Activated T-helper 2 cell treated with anti-CD3 and anti-CD28 coated beads, Interferon-gamma antibody, Interleukin-2, Interleukin-4, amounts not matched to agents 10 μg/mL and 5 μg/mL and 100 μg/mL, durations not matched to agents 14 hours and 24 hours and 36 hours (primary cell): ENCODE measurements at places on chromosomes 7 and 10.

DNA sequence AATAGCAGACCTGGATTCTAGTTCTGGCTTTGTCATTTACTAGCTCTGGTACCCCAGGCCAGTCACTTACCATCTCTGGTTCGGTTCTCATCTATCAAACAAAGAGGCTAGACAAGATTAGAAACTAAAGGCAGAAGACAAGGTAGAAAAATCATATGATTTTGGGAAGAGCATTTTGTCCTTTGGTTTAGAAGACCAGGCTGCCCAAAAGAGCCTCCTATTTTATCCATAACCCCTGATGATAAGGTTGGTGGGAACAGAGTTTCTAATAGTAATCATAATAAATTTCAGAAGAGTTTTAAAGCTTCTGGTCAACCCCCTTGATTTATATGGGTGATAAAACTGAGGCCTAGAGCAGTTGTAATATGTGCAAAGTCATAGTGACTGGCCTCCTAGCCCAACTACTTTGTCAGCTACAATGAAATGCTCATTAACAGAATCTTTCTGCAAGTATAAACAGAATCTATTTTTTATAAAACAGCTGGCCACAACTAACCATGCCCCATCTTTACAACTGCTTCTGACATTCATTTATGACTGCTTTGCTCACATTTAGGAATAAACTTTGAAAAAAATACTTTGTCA is 23.4 kb downstream of the COX15 start:
- no peak for DNase-seq

DNA sequence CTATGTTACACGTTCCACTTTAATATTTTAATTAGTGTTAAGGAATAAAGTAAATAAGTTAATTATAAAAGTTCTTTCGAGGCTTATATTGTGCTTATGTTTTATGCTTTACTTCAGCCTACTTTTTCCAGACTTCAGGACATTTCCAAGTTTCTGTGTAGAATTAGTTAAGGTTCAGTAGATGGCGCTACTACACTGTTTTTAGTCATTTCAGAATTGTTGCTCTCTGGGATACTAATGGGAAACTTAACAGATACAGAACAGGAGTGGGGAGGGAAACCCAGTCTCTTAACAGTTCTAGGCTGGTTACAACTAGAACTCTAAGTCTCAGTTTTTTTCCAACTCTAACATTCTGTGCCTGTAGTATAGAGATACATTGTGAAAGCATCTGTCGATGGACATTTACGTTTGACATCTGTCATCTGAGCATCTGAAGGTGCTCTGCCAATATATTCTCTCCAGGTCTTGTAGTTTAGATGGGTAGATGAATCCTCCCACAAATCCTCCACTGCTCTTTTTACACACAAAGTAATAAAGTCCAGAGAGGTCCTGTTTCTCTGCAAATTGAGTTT is 56.8 kb upstream of the FAM171A1 start:
- no peak for DNase-seq

- DNase-seq, result no peak
These were observed 76.7 kb downstream of the ZRANB1 start for GRCh38 chr10:125018576-125019143.

DNA sequence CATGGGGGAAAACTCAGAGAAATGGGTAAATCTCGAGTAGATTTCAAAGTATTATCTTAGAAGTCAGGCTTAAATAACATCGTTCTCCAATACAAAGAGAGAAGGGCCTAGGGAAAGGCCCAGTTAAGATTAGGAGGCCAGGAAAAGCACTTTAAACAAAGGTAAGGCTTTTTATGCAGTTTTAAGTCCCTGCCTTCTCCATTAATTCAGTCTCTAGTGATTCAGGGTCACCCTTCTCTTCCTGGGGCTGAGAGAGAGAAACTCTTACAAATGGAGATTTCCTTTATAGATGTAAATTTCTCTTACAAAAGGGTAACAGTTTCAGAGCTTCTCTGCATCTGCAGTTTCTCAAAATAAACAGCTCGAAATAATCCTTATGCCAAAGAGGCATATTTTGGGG is 179.3 kb downstream of the HECW1 start:
- no peak for DNase-seq

- no peak for DNase-seq
These were observed 159.9 kb downstream of the ZNF365 start for GRCh38 chr10:62534031-62534430.

DNA sequence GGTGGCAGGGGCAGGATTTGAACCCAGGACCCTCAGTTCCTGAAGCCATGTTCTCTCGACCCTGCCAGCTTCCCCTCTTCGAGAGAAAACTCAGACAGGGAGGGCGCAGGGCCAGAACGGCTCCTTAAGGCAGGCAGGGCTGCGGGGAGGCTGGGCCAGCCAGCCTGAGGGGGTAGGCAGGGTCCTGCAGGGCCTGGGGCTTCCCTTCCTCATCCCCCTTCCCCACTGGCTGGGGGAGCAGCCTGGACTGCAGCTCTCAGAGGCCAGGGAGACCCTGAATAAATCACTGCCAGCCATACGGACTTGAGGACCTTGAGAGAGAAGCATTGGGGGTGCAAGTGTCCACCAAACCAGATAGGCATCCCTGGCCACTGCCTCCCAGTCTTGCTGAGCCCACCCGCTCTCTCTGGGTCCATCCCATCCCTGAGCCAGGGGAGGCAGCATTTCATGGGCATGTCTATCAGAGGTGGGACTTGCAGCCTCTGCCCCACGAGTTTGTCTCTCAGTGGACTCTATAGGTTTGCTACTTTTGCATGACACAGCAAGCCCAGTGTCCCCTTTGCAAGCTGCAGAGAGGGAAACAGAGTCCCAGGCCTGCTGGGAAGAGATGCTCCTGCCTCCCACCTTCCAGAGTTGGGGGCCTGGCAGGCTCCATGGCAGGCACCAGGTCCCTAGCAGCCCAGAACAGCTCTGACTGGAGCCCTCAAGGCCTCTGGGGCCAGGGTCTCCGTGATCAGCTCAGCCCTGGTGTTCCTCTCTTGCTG is 70.9 kb downstream of the MYL10 start:
- no peak for DNase-seq

DNA sequence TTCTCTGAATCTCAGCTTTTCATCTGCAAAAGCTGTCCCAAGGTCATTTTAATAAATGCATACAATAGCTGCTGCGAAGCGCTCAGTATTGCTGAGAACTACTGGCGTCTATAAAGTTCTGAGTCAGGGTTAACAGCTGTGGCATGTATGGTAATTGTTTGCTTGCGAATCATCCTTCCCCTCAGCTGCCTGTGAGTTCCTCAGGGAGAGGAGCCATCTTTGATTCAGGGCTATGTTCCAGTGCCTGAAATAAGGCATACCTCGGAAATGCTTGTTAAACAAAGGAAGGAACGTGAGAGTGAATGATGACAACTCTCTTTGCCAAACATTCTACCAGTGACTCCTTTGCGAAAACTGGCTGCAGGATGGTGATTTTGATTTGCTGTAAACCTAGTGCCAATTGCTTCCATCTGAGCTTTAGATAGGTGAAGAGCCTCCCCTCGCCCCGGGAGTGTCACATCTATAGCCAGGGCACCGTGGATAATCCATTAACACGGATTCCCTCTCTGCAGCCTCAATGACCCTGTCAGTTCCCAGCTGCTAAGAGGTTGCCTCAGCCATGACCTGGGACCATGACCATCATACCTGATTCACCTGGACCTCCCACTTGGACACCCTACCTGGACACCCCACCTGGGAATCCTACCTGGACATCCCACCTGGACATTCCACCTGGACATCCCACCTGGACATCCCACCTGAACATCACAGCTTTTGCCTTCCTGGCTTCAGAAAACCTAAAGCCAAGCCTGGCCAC is 39.6 kb downstream of the GPRIN2 start:
- no peak for DNase-seq

- DNase-seq, result no peak
These were observed 624.6 kb downstream of the CALN1 start for GRCh38 chr7:71787513-71787912.

- no peak for DNase-seq
These were observed 53.6 kb upstream of the NRF1 start for GRCh38 chr7:129557686-129558481.

DNA sequence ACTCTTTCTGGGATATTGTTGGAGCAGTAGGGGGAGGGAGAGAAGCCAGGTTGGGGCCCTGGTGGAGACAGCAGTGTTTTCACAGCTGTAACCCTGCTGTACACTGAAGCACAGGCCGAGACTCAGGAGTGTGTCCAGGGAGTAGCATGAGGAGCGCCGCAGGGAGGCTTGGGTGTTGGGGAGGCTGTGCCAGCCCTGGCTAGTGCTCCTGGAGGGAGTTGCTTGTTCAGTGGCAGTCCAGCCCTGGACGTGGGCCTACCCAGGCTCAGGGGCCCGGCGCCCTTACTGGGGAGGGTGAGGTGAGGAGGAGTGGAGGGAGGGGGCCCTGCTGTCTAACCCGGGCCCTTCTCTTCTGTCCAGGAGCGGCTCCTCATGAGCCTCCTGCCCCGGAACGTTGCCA is 35.9 kb downstream of the ADCY1 start:
- DNase-seq, result no peak

DNA sequence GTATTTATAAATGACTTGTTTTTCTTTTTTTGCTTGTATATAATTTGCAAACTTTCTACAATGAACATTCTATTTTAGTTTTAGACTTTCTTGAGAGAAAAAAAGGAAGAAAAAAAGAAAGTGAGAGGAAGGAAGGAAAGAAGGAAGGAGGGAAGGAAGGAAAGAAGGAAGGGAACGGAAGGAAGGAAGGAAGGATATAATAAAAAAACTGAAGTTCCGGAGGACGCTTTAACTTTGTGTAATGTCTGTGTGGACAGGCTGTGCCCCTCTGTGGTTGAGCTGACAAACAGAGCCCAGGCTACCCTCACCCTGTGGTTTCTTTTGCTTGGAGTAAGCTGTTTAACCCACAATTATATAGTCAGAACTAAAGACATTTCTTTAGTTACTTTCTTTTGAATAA is 108.7 kb downstream of the SEMA3D start:
- no peak for DNase-seq

- DNase-seq, result no peak
These were observed 33.3 kb downstream of the GET4 start for GRCh38 chr7:909358-910329.

DNA sequence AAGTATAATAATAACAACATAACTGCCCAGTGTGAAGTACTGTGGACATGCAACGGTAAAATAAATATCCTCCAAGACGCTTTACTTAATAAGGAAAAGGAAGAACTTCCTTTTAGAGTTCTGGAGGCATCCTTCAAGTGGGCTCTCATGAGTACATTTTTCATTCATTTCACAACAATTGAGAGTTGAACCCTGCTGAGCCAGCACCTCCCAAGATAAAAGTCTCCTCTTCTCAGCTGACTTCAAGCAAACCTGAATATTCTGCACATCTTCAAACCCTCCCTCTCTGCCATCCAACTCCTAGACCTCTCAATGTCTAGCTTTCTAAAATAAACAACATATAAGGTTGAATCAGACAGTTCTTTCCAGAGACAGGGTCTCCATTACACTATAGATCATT is 7.5 kb downstream of the CCDC71L start:
- no peak for DNase-seq

- DNase-seq, result no peak
These were observed 93.0 kb downstream of the MTPAP start for GRCh38 chr10:30256084-30256483.

DNA sequence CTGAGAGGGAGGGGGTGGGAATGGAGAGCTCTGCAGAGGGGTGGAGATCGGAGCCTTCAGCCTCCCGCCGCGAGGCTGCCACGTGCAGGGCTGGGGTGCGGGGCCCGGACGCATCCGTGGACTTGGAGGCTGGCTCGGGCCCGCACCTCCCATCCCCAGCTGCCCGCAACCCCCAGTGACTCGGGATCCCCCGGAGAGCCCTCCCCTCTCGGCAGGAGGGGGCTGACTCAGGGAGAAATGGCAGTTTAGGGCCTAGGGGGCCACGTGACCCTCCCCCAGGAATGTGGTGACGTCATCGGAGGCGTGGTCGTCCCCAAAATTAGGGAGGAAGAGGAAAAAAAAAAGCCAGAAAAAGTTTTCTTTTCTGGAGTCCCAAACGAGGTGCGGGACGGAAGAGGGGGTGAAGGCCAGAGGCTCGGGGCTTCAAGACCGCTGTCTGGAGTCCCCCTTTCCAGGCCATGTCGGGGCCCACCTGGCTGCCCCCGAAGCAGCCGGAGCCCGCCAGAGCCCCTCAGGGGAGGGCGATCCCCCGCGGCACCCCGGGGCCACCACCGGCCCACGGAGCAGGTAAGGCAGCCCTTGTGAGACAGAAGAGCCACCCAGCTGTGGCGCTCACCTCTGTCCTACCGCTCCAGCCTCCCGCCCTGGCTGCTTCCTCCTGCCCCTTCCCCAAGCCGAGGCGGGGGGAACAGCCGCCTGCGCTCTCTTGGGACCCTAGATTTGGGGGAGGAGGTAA is at the start of gene TRIP6:
Gene TRIP6 (plus strand): TSS at position 348 of the 736 bp plus-strand sequence. CDS start 111 bp downstream, at position 459.
- DNase-seq, result peak; percentile 46

- no peak for DNase-seq
These were observed 18.0 kb upstream of the HILPDA start for GRCh38 chr7:128437426-128438332.

DNA sequence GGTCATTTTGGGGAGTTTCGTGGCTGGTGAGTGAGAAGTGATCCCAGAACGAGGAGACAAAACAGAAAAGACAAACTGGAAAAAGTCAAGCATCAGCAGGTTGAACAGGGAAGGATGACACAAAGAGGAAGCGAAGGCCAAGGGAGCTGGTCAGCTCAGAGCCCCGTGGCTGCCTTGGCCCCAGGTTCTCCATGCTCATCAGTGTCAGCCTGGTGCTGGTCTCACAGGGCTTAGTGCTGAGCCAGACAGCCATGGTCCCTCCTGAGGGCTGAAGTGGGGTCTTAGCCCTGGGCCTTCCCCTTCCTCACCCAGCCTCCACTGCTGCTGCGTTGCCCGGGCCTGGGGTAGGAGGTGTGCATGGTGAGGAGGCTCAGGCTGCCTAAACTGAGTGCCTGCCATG is 183.6 kb downstream of the PFKFB3 start:
- no peak for DNase-seq

DNA sequence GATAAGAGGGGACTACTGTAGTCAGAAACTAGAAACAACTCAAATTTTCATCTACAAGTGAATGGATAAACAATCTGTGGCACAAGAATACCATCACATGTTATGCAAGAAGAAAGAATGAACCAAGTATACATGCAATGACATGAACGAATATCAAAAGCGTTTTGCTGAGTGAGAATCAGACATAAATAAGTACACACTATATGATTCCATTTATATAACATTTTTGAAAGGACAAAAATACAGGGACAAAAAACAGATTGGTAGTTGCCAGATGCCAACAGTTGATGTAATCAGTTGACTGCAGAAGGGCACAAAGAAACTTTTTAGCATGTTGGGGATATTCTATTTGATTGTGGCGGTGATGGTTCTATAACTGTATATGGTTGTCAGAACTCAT is 33.6 kb downstream of the CTNNA3 start:
- no peak for DNase-seq
